ENCODE measurements at places on chromosomes 3 and 15.

GRCh38 chr3:197292083-197292646 lies 6.2 kb downstream of the DLG1 start:
- no peak for DNase-seq

GRCh38 chr15:41928637-41929620 lies 35.1 kb upstream of the SPTBN5 start:
- DNase-seq = no peak

- DNase-seq = no peak
Measured at GRCh38 chr3:169477790-169478189, 185.7 kb downstream of the MECOM start.

DNA sequence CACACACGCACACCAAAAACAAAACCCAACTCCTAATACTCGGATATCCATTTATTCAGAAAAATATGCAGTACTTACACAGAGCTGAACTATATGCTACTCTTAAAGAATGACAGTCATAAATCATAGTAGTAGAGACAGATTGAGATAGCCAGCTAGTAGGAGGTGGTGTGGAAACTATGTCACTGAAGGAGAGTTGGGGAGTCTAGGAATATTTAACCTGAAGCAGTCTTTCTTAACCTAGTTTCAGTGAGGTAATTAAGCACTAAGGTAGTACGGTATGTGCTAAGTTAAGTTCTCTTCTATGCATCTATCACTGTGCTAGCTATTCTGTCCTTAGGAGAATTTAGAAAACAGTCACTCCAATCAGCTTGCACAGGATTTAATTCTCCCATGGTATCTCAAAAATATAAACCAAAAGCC lies 54.2 kb downstream of the ANKRD28 start:
- no peak for DNase-seq

DNA sequence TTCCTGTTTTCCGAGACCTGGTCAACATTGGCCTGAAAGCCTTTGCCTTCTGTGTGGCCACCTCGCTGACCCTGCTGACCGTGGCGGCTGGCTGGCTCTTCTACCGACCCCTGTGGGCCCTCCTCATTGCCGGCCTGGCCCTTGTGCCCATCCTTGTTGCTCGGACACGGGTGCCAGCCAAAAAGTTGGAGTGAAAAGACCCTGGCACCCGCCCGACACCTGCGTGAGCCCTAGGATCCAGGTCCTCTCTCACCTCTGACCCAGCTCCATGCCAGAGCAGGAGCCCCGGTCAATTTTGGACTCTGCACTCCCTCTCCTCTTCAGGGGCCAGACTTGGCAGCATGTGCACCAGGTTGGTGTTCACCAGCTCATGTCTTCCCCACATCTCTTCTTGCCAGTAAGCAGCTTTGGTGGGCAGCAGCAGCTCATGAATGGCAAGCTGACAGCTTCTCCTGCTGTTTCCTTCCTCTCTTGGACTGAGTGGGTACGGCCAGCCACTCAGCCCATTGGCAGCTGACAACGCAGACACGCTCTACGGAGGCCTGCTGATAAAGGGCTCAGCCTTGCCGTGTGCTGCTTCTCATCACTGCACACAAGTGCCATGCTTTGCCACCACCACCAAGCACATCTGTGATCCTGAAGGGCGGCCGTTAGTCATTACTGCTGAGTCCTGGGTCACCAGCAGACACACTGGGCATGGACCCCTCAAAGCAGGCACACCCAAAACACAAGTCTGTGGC lies 16.9 kb downstream of the TMEM43 start:
- DNase-seq = peak; percentile 64

GRCh38 chr3:123815981-123816380 lies 68.2 kb downstream of the MYLK start:
- DNase-seq = no peak

GRCh38 chr3:126731044-126731443 lies 27.0 kb downstream of the CHCHD6 start:
- DNase-seq = no peak

- DNase-seq = no peak
Measured at GRCh38 chr3:128343287-128344051, 123.2 kb downstream of the DNAJB8 start.

All from ascending aorta (tissue), 2 donors.